Stimulated activated naive CD8-positive, alpha-beta T cell treated with anti-CD3 and anti-CD28 coated beads, Interleukin-15, amount 100 ng/mL, for 72 hours (primary cell): ENCODE measurements at places on chromosomes 3 and 15.

- DNase-seq = no peak
These were observed 400.9 kb downstream of the TBL1XR1 start for GRCh38 chr3:176796371-176796770.

GRCh38 chr15:79994615-79995014, 23.6 kb upstream of the BCL2A1 start:
- DNase-seq = no peak

DNA sequence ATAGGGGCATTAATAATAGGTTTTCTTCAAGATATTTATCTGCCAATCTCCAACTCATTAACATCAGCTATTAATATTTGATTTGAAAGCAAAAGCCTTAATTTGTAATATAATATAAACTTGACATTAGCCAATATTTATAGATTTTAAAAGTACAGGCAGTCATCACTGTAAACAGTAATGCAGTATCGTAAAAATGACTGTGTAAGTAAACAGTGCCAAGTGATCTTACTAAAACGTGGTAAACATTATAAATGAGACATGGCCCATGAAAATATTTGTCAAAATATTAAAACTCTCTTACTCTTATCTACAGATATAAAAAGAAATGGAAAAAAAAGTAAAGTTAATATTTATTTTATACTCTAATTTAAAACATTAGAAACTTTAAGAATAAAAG, 101.6 kb upstream of the EPHA6 start:
- DNase-seq = no peak

DNA sequence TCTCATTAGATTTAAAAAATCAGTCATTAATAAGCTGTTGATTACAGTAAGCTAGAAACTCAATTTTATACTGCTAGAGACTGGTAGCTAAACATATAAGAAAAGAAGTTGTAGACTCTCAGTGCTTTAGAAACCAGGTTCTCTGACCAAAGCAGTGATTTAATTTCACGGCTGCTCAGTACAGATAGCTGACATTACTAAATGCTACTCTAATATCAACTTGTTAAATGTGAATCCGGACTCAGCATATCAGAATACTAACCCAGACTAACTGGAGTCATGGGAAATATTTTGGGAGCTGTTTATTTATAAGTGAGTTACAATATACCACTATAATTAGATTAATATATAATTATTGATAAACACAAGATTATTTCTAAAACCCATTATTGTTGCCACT, 80.4 kb downstream of the NEDD4 start:
- no peak for DNase-seq

GRCh38 chr3:112351036-112351435, 18.1 kb downstream of the CD200 start:
- no peak for DNase-seq

- no peak for DNase-seq
These were observed 76.4 kb upstream of the MFGE8 start for GRCh38 chr15:88989578-88989977.

- no peak for DNase-seq
These were observed 24.4 kb downstream of the CNOT10 start for GRCh38 chr3:32709346-32709745.

- DNase-seq = no peak
These were observed 36.9 kb upstream of the MYZAP start for GRCh38 chr15:57554812-57555179.

- DNase-seq = no peak
These were observed 29.9 kb upstream of the TTC14 start for GRCh38 chr3:180571831-180572598.

- DNase-seq = no peak
These were observed 2.5 kb downstream of the CCDC71 start for GRCh38 chr3:49163609-49164008.
